Stimulated activated CD8-positive, alpha-beta memory T cell treated with anti-CD3 and anti-CD28 coated beads, Interleukin-7, amount 100 ng/mL, for 1 hour (primary cell): ENCODE measurements at places on chromosomes 11 and 22.

GRCh38 chr11:120037111-120037510, 100.8 kb downstream of the TRIM29 start:
- no peak for DNase-seq

GRCh38 chr22:21446128-21446826, 20.9 kb upstream of the TMEM191C start:
- DNase-seq, result no peak

- DNase-seq, result no peak
Observed at GRCh38 chr11:62613291-62613778, 278 bp downstream of the ROM1 start.

DNA sequence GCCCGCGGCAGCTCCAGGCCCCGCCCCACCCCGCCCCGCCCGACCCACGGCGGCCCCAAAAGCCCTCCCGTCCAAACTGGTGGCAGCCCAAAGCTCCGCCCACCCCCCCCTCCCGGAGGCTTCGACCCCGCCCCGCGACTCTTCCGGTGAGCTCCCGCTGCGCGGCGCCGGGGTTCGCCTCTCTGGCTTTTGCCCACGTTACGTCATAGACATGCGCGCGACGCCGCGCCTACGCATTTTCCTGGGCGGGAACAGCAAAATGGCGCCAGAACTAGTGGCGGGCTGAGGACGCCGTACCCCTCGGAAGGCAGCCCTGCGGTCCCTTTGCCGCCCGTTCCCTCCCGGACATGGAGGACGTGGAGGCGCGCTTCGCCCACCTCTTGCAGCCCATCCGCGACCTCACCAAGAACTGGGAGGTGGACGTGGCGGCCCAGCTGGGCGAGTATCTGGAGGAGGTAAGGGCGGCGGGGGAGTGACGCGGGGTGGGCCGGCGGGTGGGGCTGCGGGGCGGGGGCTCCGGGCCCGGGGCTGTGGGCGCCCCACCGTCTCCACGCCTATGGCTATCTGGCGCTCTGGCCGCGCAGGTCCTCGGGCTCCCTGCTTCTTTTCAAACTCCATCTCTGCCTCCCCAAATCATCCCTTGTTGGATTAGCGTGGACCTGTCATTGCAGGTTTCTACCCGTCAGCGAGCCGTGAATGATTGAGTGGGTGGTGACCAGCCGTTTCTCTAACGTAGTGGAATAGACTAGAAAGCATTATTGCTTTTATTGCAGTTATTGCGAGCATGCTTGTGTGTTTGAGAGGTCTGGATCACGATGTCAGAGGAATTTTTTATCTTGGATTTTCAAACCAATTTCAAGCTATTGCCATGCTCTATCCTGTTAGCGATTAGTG, at the start of gene NCAPH2:
Gene NCAPH2, plus strand, starts transcription at position 234 of the 894 bp plus-strand sequence. Its CDS starts 114 bp downstream, at position 348.
- DNase-seq, result peak; percentile 96

GRCh38 chr22:25698461-25698860, 43.5 kb upstream of the MYO18B start:
- DNase-seq, result no peak

GRCh38 chr11:73521621-73522020, 76.3 kb downstream of the FAM168A start:
- DNase-seq, result no peak

- DNase-seq, result no peak
Observed at GRCh38 chr11:108734956-108735559, 70.2 kb downstream of the DDX10 start.
